Kidney (tissue), 22 donors: ENCODE measurements at places on chromosomes 7 and 10. TPM values are rescaled to one million over a fixed set of nuclear protein-coding genes. Genes with fewer than 3 reads are reported as not detected.

- H3K27ac ChIP-seq, result no peak overlapping the region
- H3K4me1 ChIP-seq, result no peaks in the 10 kb centered on the region
- no peaks in the 10 kb centered on the region for H3K27me3 ChIP-seq
- H3K4me3 ChIP-seq, result no peak overlapping the region
- DNase-seq, result peak; percentile 80
Observed at GRCh38 chr10:129888784-129889616, 75.1 kb downstream of the EBF3 start.

DNA sequence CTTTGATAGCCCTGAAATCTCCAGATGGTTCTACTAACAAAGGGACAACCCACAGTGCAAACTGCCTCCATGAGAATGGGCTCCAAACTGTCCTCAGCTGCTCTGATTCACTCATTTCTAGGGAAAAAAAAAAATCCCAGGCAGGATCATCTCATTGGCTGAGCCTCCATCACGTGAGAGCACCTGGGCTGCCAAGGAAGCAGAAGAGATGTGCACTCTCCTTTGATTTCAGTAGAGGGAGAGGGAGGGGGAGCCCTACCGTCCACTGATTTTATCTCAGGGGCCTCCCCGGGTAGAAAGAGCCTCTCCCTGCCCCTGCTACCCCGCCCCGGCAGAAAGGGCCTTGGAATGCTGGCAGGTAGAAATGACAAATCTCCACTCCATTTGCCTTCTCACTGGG lies 725.4 kb downstream of the PHTF2 start:
- H3K4me3 ChIP-seq, result no peak overlapping the region
- no peaks in the 10 kb centered on the region for H3K4me1 ChIP-seq
- H3K27me3 ChIP-seq, result no peaks in the 10 kb centered on the region
- DNase-seq, result no peak
- no peaks in the 10 kb centered on the region for H3K36me3 ChIP-seq

The OR6B1 gene
- not detected for total RNA-seq

DNA sequence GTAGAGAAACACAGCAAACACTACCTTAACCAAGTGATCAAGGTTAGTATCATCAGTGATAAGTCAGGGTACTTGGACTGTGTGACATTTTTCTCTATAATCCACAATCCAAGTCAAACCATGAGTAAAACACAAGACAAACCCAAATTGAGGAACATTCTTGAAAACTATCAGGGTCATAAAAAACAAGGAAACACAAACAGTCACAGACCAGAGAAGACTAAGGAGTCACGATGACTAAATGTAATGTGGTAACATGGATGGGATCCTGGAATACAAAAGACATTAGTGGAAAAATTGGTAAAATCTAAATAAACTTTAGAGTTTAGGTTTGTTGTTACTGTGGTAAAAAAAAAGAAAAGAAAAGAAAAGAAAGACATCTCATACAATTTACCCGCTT lies 103.8 kb downstream of the ARMH3 start:
- no peaks in the 10 kb centered on the region for H3K4me1 ChIP-seq
- DNase-seq, result no peak
- no peaks in the 10 kb centered on the region for H3K36me3 ChIP-seq
- H3K27me3 ChIP-seq, result no peaks in the 10 kb centered on the region

DNA sequence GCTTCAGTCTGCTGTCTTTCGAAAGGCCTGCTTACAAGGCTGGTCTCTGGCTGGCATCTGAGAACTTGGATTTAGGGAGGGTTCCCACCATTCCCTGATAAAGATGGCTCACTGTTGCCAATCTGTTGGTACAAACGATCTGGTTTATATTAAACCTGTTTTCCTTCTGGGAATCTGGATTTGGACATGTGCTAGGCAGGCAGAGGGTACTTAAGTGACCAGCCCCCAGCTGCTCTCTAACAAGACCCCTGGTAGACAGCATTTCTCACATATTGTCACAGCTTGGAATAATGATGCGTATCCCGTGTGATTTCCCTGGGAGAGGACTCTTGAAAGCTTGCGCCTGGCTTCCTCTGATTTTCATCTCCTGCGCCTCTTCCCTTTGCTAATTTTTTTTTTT lies 21.6 kb downstream of the YWHAG start:
- H3K4me3 ChIP-seq, result no peak overlapping the region
- no peaks in the 10 kb centered on the region for H3K36me3 ChIP-seq
- H3K27me3 ChIP-seq, result no peaks in the 10 kb centered on the region
- no peak overlapping the region for H3K27ac ChIP-seq
- H3K4me1 ChIP-seq, result peaks cover 13% of the 10 kb centered on the region
- DNase-seq, result no peak
